ENCODE measurements at places on chromosomes 16 and 17.

- no peak for DNase-seq
Measured at GRCh38 chr17:48816774-48817590, at the start of gene TTLL6. Gene TTLL6 (minus strand): TSS chr17:48817229. CDS start chr17:48817072, 157 bp downstream.

DNA sequence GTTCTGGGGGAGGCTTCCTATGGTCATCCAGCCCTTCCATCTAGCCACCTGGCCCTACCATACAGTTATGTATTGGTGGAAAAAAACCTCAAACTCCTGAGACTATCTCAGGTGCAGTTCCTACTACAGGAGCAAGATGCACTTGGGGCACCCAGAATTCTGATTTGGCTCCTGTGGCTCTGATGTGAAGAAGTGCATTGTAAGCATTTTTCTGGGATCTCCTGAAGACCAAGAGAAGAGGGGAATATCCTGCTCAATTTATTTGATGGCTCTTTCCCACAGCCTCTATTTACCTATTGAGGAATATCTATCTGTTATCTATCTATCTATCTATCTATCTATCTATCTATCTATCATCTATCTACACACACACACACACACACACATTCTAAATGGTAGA lies 1981.5 kb downstream of the TP53TG3F start:
- DNase-seq, result no peak

DNA sequence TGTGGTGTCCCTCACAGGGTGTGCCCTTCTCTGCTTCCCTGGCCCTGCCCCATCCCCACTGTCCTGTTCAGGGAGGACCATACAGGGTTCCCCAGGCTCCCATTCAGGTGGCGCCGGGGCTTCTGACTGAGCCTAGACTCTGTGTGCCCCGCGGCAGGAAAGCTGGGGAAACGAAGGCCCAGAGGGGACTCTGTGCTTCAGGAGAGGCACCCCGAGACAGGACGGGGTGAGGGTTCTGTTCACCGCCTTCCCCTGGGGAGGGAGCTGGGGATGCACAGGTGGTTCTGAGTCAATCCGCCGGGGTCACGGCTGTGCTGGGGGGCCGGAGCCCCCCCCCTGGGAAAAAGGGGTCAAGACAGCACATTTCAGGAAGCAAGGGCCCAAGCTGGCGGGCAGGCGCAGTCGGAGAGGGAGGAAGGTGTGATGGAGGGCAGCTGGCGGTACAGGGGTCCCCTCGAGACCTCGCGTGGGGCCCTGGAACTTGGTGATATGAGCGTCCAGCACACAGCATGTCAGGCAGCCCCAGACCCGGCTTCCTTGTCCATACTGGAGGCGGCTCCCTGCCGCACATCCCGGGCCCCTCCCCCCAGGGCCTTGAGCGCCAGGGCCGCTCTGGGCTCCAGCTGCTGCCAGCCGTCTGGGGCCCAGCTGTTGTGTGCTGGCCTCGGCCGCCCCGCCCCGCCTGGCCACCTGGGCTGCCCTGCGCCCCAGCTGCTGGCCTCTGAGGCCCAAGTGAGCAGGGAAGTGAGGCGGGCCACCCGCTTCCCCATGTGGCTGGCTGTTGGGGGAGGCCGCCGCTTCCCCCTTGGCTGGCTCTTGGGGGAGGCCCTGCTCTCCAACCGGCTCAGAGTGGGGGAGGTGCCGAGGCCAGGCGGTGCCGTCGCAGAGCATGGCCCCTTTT lies 5.6 kb upstream of the NOTUM start:
- no peak for DNase-seq

DNA sequence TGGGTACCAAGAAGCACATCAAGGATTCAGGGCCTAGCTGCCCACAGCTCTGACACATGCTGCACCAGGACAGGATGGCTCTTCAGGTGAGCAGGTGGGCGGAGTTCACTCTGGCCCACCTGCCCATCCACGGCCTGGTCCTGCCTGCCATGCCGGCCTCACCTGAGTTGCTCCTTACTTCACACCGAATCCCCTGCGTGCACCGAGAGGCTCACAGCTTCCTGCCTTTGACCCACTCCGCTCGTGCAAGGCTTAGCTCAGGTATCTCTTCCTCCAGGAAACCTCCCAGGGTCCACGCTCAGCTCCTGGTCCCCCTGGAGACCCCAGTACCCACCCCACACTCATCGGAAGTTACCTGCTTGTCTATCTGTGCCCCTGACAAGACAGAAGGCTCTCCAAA lies 21.6 kb upstream of the TNRC6C start:
- DNase-seq, result no peak

DNA sequence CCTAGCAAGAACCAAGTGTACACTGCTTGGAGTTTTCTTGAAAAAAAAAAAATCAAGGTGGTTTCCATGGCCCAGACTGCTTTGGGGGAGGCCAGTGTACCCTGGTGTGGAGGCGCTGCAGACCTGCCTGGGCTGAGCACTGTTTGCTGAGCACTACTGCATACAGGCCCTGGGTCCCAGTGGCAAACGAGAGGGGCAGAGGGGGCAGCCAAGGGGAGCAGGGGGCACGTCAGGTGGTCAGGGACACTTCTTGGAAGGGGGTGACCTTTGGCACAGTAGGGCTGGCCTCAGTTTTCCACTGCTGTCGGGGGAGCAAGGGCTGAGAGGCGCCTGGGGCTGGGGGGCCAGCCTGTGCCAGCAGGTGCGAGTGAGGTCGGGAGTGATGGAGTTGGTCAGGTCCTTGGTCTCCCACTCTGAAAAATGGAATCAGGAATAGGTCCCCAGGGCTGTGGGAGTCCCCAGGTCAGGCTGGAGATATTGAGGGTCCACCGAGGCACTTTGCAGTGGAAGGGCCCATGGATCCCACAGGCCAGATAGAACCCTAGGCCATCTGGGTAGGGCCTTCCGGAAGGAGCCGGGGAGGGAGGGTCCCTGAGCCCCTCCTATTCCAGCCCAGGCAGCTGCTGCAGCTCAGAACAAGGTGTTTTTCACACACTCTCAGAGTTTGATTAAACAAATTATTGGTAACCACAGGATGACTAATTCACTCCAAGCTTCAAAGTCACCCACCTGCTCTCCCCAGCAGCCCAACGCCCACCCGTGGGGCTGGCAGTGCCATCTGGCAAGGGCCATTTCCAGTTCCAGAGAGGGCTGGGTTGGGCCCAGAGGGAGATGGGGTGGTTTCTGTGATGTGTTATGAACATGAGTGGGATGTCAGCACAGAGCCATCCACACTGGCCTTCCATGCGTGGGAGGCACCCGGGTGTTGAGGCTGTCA lies 3.5 kb downstream of the ZFPM1 start:
- DNase-seq, result no peak

DNA sequence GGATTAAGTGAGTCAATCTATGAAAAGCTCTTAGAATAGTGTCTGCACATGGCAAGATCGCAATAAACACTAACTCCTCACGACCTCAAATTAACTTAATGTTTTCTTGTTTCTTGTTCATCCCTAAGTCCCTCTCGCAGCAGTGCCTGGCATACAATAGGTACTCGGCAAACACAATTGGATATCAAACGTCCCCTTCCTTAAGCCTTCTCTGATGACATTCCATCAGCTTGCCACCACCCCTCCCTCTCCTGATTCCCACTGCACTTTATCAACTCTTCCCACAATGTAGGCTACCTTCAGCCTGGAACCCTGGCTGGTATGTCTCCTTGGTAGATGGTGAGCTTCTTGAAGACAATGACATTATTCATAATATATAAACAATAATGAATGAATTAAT lies 33.3 kb downstream of the CCDC42 start:
- DNase-seq, result no peak

Data from AG09309 (cell line).